Stimulated activated CD4-positive, alpha-beta T cell treated with anti-CD3 and anti-CD28 coated beads, Interleukin-1b, Interleukin-23, amount 100 ng/mL, for 4 hours (primary cell): ENCODE measurements at places on chromosomes 3 and 15.

DNA sequence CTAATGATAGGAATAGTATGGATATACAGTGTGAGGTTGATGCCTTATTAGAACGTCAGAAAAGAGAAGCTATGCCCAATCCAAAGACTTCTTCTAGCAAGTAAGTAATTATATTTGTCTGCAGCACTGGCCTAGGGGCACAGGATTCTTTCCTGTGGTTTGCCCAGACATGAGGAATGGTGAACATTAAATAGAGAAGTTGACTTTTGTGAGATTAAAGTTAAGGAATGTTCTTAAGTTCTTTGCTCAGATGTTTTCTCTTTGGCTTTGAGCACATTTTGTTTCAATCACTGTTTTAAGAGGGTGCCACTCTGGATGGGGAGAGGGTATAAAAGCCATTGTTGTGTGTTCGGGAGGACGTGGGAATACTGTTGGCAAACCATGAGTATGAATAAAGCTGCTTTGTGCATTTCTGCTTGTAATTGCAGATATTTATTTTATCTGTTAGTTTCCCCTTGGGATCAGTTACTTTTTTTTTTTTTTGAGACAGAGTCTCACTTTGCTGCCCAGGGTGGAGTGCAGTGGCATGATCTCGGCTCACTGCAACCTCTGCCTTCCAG is 8.3 kb downstream of the KIF23 start:
- DNase-seq = no peak

DNA sequence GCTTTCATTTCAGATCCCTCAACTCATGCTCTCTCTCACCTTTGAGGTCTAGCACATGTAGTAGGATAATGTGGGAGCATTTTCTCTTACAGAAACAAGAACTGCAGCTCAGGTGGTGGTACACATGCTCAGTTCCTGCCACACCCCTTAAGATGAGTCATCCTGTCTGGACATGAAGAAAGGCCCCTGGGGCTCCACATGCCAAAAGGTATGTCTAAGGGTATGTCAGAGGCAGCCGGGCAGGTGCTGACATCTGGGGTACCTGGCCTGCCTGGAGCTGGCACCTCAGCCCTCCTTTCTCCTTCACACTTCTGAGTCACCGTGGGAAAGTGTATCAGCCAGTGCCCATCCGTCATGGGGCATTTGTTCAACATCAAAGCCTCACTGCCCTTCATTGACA is 209.9 kb downstream of the OCA2 start:
- DNase-seq = no peak

DNA sequence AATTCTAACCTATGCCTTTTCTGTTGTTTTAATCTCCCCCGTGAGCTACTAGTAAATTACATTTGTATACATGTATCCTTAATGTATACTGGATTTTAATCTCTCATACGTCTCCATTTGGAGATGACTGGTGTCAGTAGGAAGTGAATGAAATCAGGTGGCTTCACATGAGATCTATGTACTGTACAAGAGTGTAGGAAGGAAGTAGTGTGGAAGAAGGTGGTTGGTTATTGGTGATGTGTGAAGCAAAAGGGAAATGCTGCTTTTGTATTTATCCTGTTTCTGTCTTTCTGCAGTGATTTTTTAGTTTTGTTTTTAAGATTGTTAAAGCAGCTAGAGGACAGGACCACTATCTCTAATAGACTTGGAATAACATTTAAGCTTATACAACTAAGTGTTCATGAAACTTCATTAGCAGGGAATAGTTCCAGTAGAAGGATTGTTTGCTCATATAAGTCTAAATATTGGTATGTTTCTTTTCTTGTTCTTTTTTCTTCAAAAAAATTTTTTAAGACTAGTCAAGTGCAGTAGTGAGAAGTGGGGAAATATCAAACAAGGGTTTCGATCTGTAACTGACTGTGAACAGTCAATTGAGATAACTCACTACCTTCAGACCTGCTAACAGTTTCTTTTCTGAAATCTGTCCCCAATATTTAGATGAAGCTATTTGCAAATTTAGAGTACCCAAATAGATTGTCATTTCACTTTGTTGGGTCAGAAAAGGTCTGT is 15.3 kb downstream of the SNX1 start:
- DNase-seq = no peak

DNA sequence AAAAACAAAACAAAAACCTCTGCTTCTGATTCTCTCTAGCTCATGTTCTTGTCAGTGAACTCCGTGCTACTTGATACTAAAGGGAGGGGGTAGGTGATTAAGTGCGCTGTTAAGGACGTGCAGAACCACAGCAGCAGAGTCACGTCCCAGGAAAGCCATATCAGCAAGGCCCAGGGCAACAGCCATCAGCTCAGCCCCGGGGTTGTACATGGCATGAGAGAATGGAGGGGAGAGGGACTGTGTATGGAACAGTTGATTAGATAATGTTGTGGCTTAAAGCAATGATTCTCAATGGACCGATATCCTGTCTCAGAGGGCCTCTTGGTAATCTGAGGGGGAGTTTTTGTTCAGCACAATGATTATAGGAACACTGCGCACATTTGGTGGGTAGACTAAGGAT is 27.6 kb downstream of the C2CD4A start:
- DNase-seq = no peak

GRCh38 chr3:10552631-10552943 is 47.2 kb upstream of the ATP2B2 start:
- no peak for DNase-seq

DNA sequence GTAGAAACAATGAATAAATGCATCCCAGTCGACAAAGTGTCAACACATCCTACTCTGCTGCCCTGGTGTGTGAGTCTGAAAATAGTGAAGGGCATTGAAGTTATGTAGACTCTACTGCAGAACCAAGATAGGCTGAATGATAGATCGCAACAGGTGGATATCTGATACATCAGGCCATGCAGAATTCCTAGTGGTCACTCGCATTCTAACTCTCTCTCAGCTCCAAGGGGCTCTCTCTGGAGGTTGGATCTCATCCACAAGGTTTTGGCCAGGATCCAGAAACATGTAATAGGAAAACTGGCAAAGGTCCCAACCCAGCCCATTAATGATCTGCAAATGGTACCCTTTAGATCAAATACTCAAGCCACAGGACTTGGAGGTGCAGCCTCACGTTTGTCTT is 514.1 kb downstream of the MAGI1 start:
- no peak for DNase-seq

DNA sequence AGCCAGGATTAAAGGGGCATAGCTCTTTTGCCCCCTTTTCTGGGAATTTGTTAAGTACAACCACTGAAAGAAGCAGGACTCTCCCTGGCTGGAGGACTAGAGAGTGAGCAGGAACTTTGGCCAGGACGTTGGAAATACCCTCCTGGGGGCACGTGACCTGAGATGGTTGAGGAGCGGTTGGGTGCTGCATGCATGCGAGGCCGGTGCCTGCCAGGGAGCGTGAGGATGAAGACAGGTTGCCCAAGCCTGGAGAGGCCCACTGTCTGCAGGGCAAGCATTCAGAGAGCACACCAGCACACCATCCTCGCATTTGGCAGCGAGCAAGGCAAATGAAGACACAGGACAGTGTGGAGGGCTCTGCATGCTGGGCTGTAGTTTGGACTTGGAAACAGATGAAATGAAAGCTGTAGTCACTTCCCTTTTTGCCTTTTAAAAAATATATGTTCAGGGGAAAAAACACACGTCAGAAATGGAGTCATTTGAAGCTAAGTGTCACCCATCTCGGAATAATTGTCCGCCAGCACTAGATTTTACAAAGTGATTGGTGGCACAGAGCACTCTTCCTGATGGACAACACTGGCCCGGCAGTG is 217.6 kb downstream of the SLCO3A1 start:
- DNase-seq = no peak

DNA sequence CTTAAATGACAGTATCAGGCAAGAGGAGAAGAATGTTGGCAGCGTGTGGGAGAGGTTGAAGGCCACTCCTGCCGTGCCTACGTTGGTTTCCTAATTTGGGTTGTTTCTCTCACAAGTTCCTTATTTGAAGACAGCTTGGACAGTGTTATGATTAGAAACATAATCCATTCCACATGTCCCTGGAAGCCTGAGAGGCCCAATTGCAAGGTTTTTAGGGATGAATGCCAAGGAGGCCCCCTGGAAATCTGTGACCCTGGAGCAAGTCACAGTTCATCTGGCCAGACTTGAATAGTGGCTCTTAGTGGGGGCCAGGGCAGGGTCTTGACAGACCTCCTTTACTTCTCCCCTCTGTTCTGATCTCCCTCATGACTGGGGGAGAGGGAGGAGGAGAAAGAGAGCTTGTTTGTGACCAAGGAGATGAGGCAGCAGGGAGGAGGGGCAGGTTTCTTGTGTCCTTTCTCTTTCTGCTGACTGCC is 584.4 kb upstream of the TBL1XR1 start:
- DNase-seq = no peak

DNA sequence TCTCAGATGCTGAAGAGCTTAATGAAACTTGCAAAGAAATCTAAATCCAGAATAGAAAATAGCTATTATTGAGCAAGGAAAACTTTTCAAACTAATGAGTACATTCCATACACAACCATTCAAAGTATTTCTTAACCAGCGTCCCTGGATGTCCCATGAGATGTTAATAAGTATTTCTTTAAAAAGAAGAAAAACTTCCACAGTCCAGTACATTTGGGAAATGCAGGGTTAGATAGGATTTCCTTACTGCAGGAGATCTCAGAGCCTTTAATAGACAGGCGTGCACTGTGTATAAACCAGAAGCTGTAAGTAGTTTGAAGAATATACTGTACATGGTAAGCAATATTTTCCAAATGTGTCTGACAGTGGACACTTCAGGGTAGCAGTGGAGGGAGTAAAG is 29.6 kb upstream of the BHLHE40 start:
- DNase-seq = no peak

- DNase-seq = no peak
Measured at GRCh38 chr3:37295925-37296324, 121.5 kb upstream of the LRRFIP2 start.

- no peak for DNase-seq
Measured at GRCh38 chr3:151971814-151972579, 98.6 kb downstream of the SUCNR1 start.

GRCh38 chr3:86282106-86282787 is 708.7 kb downstream of the VGLL3 start:
- DNase-seq = no peak

DNA sequence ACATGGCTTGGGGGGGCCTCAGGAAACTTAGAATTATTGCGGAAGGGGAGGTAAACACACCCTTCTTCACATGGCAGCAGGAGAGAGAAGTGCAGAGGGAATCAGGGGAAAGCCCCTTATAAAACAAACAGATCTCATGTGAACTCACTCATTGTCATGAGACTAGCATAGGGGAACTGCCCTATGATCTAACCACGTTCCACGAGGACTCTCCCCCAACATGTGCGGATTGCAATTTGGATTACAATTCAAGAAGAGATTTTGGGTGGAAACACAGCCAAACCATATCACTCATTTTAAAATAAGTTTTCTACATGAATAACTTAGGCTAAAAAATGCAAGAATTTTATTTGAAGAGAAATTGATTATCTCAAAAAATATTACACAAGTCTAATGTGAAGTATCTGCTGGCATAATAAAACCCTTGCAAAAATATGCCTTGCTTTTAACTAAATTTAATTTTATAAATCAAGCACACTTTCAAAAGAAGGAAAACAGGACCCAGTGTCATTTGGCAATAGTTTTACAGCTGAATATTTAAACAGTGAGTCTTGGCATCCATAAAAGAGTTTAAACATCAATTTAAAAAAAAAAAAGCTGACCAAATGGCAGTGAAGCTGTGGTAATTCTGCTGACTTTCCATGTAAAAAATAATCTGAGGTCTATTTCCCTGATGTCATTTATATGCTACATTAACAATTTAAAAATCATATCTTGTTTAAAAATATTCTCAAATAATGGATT is 1057.2 kb downstream of the NAALADL2 start:
- no peak for DNase-seq

GRCh38 chr3:39718674-39719595 is 90.5 kb upstream of the MYRIP start:
- DNase-seq = no peak

DNA sequence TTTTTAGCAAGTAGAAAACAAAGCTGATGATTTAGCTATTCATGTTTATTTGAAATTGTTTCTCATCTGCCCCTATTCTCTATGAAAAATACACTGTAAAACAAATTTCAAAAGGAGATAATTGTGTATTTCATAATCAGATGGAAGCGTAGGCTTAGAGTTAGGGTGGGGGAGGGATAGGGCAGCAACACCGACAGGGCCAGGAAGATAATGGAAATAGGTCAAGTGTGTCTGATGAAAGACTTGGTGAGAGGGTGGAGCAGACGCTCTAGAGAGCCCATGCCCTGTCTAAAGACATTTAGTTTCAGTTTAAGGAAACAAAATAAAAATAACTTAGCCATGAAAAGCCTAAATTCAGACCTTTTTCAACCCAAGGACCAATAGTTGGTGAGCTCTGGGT is 51.6 kb upstream of the ARL6 start:
- DNase-seq = no peak

DNA sequence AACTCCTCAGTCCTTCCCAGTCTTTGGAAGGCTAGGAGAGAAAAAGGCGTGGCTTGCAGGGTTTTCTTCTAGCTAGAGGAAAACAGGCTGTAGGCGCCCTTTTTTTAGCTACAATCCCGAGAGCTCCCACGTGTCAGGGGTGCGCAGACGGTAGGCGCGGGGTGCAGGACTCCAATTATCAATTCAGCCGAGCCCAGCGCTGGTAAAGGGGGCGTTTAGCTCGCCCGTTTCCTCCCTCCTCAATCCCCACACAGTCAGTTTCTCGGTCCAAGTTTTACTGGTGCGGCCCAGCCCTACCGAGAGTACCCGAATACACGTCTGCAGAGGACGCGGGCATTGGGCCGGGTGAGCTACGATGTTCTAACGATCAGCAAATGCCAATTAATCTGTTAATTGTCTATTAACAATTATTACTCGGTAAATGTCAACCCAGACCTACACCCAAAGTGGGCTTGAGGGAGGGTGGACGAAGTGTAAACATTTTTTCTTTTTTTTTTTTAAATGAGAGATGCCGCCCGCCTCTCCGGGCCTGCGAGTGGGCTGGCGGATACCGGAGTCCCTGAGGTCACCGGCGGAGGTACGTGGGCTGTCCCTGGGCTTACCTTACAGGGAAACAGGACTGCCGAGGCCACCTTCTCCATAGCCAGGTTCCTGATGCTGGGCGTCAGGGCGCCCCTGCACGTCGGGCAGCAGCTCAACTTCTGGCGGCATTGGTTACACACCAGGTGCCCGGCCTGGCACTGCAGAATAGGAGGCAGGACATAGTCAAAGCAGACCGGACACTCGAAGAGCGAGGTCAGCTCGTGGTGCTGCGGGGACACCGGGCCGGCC is 923 bp downstream of the SIAH2 start:
- no peak for DNase-seq

DNA sequence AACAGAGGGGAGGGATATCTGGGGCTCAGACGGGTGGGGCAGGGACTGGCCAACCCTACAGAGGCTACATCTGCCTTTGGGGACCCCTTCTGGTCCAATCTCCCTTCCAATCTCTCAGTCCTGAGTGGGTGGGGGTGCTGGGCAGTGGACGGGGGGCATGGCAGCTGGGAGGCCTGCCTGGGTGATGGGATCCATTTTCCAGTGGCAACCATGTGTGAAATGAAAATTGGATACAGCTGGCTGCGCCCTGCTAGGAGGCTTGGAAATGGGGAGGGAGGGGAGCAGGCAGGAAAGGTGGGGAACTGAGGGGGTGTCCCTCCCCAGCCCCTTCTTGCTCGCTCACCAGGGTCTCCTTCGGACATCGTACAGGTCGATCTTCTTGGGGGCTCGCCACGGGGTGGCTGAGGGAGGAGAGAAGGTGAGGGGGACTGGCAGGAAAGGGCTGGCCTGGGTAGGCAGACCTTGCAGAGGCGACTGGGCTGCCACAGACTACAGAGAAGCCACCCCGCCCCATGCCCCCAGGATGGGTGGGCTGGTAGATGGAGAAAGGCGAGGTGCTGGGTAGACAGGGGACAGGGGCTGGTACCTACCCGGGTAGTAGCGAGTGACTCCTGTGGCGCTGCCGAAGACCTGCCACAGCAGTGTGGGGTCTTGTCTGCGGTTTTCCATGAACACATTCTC is 21.2 kb upstream of the TMEM115 start:
- DNase-seq = no peak
